HFFc6 (cell line): ENCODE measurements at places on chromosomes 4 and X. TPM values are rescaled to one million over a fixed set of nuclear protein-coding genes. Genes with fewer than 3 reads are reported as not detected.

Gene EGFL6
- total RNA-seq = not detected in 3 replicates

Gene KLHL4
- total RNA-seq = not detected in 2 replicates

Gene MMAA
- total RNA-seq = 7.3 to 8.9 TPM (median 8.6 TPM) in 3 replicates

Gene PSMD10
- total RNA-seq = 64.0 to 74.5 TPM (median 66.1 TPM) in 3 replicates
